Fibroblast of villous mesenchyme (primary cell): ENCODE measurements at places on chromosomes 3 and 15. TPM values are rescaled to one million over a fixed set of nuclear protein-coding genes. Genes with fewer than 3 reads are reported as not detected.

STRA6 gene
- total RNA-seq, result 52.7 and 64.4 TPM in 2 replicates

COL7A1 gene
- 79.0 and 140 TPM in 2 replicates for total RNA-seq

HYKK gene
- 1.7 and 2.3 TPM in 2 replicates for total RNA-seq

ARRDC4 gene
- 11.7 and 18.4 TPM in 2 replicates for total RNA-seq

NR2E3 gene
- 0.86 and 0.97 TPM in 2 replicates for total RNA-seq

C3orf22 gene
- total RNA-seq, result not detected in 2 replicates

COL6A6 gene
- total RNA-seq, result under 0.01 TPM in 1 of 2 replicates, not detected in the other

FILIP1L gene
- total RNA-seq, result 146 and 213 TPM in 2 replicates

SERPINI1 gene
- 2.2 and 2.6 TPM in 2 replicates for total RNA-seq

ELL3 gene
- 1.6 and 4.3 TPM in 2 replicates for total RNA-seq

TRIM71 gene
- total RNA-seq, result not detected in 2 replicates

ITIH1 gene
- not detected in 2 replicates for total RNA-seq

SOX2 gene
- not detected in 2 replicates for total RNA-seq

CADPS gene
- 1.6 TPM in 1 of 2 replicates, not detected in the other for total RNA-seq

HTD2 gene
- 4.2 and 9.9 TPM in 2 replicates for total RNA-seq

ZBTB38 gene
- 210 and 326 TPM in 2 replicates for total RNA-seq

SLC24A5 gene
- not detected in 2 replicates for total RNA-seq
